Stimulated activated CD4-positive, alpha-beta T cell treated with anti-CD3 and anti-CD28 coated beads, Interleukin-15, amount 100 ng/mL, for 24 hours (primary cell): ENCODE measurements at places on chromosomes 7 and 10.
A peak's percentile ranks its signal among the peaks of the same experiment; 100 is the strongest.

- DNase-seq, result no peak
Measured at GRCh38 chr10:95260397-95260881, 30.4 kb downstream of the PDLIM1 start.

- no peak for DNase-seq
Measured at GRCh38 chr10:46266306-46266985, 20.4 kb upstream of the ANTXRL start.

DNA sequence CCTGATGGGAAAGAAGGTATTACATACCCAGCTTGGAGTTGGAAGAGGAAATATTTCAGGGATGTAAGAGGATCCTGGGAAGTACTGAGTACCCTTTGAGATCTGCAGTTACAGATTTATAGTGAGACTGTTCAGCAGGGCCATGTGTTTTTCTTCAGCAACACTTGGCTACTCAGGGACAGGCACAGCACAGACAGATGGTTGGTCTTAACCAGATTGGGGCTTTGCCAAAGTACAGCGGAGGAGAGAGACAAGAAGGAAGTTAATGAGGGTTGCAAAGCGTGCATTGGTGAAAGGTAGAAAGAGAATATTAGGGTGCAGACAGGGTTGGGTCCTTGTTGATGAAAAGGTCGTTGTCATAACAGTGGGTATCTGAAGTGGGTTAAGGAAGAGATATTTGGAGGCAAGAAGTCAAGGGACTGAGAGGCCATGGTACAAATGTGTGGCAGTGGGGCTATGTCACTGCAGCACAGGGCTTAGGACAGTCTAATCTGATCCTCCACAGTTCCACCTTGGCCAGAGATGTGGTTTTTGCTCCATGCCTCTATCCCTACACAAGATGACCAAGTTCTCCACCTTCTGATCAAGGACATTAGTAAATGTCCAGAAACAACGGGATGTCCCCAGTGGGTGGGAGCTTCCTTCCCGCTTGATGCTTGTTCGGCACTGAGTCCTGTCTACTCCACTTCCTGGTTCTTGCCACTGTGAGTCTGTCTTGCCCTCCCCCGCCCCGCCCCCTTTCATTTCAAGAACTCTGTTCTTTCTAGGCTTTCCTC lies 18.9 kb upstream of the DNAJC1 start:
- peak; percentile 63 for DNase-seq

GRCh38 chr10:71269301-71270288 lies 49.5 kb upstream of the SLC29A3 start:
- no peak for DNase-seq

DNA sequence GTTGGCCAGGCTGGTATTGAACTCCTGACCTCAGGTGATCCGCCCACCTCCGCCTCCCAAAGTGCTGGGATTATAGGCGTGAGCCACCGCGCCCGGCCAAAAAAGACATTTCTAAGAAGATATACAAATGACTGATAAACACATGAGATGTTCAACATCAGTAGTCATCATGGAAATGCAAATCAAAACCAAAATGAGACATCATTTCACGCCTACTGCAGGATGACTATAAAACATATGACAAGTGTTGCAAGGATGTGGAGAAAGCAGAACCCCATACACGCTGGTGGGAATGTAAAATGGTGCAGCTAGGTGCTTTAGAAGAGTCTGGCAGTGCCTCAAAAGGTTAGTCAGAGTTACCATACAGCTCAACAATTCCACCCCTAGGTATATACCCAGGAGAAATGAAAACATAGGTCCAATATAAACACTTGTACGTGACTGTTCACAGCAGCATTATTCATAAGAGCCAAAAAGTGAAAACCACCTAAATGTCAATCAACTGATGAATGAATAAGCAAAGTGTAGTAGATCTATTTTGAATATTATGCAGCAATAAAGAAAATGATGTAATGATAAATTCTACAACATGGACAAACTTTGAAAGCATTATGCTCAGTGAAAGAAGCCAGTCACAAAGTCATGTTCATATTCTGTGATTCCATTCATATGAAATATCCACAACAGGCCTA lies 24.5 kb downstream of the TMEM209 start:
- peak; percentile 58 for DNase-seq

DNA sequence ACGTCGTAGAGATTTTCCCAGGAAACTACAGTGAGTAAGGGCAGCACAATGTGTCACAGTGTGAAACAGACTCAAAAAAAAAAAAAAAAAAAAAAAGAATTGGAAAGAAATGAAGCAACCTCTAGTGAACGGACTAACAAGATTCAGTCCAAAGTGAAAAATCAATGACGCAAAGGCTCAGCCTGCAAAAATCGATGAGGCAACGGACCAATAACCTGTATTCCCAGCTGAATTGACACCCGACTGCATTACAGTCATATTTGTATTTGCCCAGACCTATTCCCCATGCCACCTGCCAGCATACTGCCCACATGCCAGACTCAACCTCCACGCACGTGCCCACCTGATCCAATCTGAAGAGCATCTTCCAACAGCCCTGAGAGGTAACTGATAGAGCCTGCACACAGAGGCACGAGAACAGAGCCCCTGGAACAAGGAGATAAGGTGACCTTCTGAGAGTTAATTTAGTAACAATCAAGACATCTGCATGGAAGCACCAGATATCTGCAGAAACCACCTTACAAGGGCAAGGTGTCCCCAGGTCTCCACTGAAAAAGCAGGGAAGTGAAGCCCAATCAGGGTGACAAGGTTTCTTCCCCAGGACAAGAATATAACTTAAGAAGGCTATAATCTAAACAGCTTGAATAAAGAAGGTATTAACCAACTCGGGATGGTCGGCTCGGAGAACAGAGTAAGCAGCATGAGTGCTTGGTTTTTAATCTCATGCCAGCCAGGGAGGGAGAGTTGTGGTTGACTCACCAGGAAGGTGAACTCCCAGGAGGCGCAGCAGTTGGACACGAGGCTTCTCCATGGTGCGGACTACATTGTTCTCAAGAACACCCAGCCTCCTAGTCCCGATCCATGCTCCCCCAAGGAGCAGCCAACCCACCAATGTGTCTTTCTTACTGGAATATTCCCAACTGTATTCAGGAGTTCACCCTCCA lies 48.5 kb downstream of the PLXNA4 start:
- no peak for DNase-seq

GRCh38 chr7:116952635-116953371 lies 498 bp upstream of the ST7 start:
- no peak for DNase-seq

GRCh38 chr7:93238131-93238530 lies 6.0 kb downstream of the VPS50 start:
- DNase-seq, result no peak

DNA sequence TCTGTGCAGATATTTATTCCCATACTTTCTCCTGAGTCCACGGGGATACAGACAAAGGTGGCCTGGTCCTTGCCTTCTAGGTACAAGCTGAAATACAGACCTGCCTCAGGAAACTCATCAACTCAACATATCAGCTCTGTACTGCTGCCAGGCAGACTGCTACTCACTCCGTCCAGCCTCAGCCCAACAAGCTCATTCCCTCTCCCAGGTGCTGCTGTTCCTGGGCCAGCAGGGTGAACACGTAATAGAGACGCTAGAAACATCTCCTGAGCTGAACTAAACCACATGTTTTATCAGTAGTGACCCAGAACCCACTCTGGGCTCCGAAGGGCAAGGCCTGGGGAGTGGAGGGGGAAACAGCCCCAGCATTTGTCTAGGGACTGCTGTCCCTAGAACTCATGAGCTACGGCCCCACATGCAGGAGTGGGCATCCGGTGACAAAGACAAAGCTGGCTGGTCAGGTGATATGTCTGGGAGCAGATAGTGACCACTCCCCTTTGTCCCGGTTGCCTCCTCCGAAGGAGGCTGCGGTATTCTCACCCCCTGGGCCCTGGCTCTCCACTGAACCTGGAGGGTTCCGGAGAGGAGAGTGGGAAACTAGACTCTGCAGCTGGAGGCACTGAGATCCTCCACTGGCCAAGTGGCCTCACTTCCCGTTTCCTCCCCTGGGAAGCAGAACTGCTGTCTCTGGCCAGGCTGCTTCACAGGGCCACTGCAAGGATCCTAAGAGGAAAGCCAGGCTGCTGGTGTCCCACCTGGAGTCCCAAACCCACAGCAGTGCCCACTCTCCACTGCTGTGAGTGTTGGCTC lies 116.1 kb downstream of the FAM53B start:
- no peak for DNase-seq

DNA sequence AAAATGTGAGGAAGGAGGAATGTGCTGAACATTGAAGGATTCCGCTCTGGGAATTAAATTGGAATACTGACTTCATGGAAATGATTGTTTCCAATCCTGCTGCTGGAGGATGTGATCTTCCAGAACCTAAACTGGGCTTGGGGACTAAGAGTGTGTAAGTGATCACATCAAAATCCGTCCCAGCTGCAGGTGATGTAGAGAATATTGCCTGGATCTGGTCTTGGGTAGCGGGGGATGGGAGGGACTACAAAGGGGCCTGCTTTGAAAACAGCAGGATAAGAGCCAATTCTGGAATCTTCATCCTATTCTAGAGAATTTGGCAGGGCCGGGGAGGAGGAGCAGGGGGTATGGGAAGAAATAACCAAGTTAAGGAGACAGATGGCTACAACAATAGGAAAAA lies 552.2 kb upstream of the FZD8 start:
- no peak for DNase-seq

GRCh38 chr10:9745158-9745557 lies 1272.5 kb upstream of the CELF2 start:
- DNase-seq, result no peak

GRCh38 chr7:113207931-113208330 lies 89.6 kb upstream of the SMIM30 start:
- DNase-seq, result no peak

DNA sequence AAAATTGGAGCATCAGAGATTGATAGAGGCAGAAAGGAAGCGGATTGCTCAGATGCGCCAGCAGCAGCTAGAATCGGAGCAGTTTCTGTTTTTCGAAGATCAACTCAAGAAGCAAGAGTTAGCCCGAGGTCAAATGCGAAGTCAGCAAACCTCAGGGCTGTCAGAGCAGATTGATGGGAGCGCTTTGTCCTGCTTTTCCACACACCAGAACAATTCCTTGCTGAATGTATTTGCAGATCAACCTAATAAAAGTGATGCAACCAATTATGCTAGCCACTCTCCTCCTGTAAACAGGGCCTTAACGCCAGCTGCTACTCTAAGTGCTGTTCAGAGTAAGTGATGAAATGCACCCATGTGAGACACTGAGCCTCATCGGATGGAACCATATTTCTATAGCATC lies 33.1 kb downstream of the STAMBPL1 start:
- no peak for DNase-seq

DNA sequence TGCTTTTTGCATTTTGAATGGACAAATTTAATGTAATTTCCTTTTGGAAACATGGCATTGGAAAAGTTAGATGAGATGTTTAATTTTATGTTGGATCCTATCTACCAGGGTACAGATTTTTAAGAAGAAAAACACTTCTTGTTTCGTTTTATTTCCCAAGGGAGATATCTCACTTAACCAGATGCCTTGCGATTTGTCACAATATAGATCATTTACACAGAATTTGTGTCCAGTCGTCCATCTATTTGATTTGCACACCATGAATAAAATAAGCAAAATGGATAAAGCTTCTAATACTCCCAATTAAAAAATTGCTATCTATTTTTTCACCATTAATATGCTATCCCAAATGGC lies 25.7 kb downstream of the HDAC9 start:
- DNase-seq, result no peak

GRCh38 chr10:132827861-132828539 lies 42.1 kb upstream of the NKX6-2 start:
- no peak for DNase-seq

DNA sequence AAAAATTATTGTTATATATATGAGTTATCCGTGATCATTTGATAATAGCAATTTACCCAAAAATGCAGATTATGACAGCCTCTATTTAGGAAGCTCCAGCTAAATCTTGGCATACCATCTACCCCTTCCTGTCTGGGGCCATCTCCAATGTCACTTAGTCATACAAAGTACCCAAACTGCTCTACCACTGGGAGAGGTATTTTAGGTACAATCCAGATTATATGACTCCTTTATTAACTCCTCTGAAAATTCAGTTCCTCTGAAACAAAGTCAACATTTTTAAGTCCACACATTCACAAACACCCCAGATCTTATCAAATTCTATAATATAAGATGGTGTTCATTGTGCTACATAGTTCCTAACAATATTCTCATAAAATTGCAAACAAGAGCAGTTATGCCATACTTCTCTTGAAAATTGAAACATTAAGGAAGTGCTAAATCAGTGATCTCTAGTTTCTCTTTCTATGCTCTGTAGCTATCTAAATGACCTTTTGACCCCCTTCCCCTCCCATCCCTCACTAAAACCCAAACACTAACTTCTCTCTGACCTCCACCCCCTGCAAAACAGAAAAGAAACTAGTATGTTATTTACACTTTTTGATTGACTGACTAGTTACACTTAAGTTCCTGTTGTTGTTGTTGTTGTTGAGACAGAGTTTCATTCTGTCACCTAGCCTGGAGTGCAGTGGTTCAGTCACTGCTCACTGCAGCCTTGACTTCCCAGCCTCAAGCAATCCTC lies 16.4 kb downstream of the HOXA1 start:
- DNase-seq, result no peak

- no peak for DNase-seq
Measured at GRCh38 chr7:84387595-84387994, 193.0 kb upstream of the SEMA3A start.

- DNase-seq, result no peak
Measured at GRCh38 chr7:47970761-47971160, 8.7 kb downstream of the HUS1 start.

DNA sequence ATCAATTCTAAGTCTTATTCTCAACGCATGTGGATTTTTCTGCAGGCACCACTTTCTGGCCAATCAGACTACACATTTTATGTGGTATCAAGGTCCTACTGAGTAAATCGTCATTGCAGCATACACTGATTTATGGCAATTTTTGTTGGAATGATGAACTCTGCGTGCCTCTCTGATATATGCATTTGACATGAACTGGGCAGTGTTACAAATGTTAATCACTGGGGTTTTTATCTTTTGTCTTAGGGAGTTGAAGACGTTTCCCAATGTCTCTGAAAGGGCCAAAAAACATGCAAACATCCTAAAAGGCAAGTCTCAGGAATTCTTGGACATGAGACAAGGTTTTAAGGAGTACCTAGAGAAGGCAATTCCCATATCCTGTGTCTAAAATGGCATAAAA lies 809.5 kb upstream of the CELF2 start:
- no peak for DNase-seq

- DNase-seq, result no peak
Measured at GRCh38 chr7:134829380-134829986, 50.0 kb downstream of the CALD1 start.

- no peak for DNase-seq
Measured at GRCh38 chr10:67665491-67665890, 30.5 kb downstream of the CTNNA3 start.

DNA sequence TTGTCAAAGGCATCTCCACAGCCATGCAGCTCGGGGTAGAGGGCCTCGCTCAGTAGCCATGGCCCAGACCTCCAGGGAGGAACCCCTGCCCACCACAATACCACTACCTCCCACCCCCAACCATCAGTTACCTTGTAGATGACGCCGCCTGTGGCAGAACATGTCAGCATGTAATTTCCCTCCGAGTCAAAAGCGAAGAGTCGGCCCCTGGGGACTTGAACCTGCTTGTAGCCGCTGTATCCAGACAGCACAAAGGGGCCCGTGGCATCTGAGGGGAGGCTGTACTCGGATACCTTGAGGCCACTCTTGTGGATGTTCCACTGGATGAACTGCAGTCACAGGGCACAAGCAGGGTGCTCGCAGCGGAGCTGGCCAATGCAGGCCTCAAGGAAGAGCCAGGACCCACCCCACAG lies 16.3 kb upstream of the CYREN start:
- DNase-seq, result no peak

GRCh38 chr10:89582022-89582421 lies 46.6 kb upstream of the SLC16A12 start:
- DNase-seq, result no peak
